Effector memory CD4-positive, alpha-beta T cell (primary cell): ENCODE measurements at places on chromosomes 2 and 18.

DNA sequence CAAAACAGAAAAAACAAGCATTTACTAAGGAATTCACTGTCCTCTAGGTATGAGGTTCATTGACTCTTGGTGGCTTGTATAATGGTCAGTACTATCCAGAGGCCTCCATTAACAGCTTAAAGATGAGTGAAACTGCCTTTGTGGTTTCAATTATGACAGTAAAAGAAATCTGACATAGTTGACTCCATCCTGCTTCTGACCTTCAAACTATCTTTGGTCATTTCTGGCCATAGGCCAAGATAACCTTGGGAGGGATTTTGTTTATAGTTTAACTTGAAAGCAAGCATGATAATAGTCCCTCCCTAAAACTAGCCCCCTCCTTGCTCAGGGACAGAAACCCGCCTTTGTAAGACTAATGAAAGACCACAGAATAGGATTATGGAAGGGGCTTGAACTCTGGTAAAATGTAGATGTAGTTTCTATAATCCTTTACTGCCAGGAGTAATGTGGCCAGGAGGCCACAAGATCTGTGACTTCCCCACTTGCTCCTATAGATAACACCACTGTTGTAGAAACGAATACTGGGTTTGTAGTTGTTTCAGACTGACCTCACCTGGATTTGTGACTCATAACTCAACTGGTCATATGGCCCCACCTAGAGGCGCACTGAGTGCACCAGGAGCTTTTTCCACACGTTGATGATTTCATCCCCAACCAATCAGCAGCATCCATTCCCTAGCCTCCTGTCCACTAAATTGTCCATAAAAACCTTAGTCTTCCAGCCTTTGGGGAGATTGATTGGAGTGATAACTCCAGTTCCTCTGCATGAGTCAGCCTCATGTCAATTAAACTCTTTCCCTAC is 8.6 kb upstream of the PLEKHM3 start:
- DNase-seq, result no peak

DNA sequence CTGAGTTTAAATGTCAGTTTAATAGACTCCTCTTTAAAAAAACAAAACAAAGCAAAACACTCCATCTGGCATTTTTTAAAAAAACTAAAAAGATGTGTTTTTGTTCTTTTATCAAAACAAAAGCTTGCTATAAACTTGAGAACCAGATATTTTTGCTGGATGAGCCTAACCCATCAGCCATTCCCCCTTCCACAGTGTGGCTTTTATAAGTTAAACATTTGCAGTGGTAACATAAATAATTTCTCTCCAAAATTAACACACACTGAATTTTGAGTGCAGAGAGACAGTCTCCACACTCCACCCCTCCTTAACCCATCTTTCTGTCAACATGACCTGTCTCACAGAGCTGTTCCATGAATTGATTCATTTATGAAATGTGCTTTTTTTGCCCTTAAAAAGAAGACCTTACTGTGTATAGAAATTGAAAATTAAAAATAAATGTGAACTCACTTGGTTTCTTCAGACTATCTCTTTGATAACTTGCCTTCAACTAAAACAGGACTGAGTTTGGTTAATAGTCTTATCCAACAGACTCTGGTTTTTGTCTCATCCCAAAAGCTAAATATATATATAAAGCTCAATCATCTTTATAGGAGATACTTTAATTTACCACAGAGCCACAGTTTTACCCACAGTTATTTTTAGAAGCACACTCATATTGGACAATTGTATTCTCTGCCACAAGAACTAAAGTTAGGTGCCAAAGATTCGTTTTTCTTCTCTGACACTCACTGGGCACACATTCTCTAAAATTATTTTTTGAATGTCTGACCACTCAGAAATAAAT is 64.8 kb upstream of the STK39 start:
- no peak for DNase-seq

GRCh38 chr2:136253288-136254004 is 135.5 kb upstream of the CXCR4 start:
- no peak for DNase-seq

- no peak for DNase-seq
These were observed 69.3 kb upstream of the MCFD2 start for GRCh38 chr2:46984642-46985476.

DNA sequence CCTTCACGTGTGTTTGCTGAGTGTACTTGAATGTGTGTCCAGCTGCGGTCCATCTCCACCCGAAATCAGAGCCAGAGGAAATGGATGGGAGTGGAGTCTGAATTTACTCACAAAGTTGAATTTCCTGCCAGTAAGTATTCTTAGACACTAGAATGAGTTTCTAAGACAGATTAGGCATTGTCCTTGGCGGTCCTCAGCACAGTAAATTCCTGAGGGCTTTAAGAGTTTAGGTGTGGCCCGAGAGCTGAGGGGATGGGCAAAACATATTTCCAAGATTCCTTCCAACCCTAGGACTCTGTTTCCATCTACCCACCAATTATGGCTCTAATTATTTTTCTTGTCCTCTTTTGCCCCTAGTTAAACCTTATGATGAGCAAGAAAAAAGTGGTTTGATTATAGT is 90.3 kb upstream of the PHLPP1 start:
- no peak for DNase-seq

DNA sequence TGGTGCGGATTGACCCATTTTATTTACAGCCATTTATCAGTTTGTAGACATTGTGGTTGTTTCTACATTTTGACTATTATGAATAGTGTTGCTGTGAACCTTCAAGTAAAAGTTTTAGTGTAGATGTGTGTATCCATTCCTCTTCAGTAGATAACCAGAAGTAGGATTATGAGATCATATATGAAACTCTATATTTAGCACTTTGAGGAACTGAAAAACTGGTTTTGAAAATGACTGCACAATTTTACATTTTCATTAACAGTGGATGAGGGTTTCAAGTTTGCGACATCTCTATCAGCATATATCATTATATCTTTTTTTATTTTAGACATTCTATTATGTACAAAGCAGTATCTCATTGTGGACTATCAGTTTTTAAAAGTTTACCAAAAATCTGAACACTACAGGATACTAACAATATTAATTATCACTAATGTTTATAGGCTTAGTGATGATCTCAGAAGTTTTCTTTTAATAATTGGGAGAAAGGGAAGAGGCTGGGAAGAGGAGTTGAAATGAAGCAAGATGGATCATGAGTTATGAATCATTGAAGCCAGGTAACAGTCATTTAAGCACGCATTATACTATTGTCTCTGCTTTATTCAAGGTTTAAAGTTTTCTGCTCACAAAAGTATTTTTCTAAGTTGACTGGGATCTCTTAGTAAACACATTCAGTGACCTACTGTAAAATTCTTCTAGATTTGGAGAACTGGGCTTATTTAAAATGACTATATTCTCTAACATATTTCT is 329.0 kb upstream of the LRATD1 start:
- no peak for DNase-seq

DNA sequence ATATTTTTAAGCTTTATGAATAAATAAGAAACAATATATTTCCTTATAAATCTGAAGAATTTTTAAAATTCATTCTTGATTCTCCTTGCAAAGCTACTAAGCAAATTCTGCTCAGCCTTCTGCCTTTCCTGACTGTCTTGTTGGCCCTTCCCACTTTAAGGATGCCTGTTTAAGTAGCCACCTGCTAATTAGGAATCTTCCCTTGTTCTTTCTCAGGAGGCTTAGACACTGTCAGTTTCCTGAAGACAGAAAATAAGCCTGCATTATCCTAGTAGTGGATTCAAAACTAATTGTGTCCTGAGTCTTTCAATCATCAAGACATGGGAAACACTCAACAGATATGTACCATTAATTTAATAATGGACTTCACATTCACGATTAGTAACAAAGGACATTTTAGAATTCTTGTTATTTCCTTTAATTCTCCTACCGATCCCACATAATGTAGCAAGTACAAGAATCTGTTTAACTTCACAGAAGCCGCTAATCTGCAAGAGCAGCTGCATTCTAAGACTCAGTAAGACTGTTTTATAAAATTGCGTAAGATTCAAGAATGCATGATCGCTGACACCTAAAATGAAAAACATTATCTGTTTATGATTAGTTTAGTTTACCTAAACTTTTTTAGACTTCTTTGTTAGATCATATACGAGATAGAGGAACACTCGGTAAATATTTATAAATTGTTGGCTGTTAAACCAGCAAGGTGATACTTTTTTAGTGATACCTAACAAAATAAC is 445.4 kb upstream of the DSEL start:
- no peak for DNase-seq

DNA sequence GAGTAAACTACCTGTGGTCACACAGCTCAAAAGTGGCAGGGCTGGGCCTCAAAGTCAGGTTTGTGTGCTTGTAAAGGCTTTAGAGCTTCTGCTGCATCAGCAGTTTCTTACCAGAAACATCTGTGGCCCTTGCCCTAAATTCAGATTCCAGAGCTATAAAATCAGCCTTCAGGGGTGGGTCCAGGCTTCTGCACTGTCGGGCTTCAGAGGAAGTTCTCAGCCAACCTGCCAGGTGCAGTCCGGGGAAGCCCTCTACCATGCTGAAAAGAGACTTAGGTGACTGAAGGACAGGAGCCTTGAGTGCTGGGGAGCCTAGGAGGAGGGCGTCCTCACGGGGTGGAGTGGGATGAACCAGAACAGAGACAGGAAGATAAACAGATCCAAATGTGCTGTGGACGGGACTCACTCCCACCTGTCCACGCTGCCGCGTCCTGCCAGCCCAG is 69.9 kb upstream of the HS6ST1 start:
- no peak for DNase-seq

DNA sequence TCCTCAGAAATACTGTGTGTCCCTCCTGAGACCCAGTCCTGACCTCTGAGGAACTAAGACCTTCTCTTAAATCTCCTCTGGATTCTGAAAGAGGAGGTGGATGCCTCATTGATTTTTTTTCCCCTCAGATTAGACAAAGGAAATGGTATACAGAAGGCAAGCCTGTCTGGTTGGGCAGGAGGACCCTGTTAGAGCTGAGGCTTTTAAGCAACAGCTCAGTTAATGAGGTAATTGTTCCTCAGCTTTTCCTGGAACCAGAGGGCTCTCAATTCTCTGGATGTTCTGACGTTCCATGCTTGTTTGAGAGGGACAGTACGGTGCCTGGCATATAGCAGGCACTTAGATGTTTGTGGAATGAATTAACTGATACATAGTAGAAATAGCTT is 61.7 kb upstream of the MCFD2 start:
- DNase-seq, result no peak

DNA sequence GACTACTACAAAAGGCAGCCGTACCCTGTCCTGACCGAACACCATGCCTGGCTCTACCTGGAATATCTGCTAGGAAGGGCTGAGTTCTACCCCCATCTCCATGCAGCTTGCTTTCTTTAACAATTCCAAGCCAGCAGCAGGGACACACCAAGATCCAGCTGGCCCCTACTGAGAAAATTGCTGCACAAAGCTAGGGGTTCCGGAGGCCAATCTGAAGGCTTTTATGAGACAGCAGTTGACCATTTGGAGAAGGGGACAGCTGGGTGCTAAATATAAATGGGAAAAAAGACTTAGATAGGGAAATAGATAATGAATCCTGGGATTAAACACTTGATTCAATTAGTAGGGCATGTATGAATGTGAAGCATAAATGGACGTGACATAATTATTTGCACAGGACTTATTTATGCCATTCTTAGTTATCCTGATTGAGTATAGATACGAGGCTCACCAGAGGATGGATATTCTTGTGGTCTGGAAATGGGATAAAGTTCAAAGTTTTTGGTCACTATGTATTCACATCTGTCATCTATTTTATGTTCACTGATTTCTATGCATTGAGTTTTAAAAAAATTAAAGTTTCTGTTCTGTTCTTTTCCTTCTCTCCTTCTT is 204.0 kb downstream of the ZNF521 start:
- DNase-seq, result no peak

- DNase-seq, result no peak
These were observed 159.9 kb downstream of the PDE1A start for GRCh38 chr2:182266909-182267308.

- no peak for DNase-seq
These were observed 119.6 kb downstream of the LCLAT1 start for GRCh38 chr2:30566631-30567030.

- DNase-seq, result no peak
These were observed 28.1 kb downstream of the MAP4K4 start for GRCh38 chr2:101725515-101726192.

DNA sequence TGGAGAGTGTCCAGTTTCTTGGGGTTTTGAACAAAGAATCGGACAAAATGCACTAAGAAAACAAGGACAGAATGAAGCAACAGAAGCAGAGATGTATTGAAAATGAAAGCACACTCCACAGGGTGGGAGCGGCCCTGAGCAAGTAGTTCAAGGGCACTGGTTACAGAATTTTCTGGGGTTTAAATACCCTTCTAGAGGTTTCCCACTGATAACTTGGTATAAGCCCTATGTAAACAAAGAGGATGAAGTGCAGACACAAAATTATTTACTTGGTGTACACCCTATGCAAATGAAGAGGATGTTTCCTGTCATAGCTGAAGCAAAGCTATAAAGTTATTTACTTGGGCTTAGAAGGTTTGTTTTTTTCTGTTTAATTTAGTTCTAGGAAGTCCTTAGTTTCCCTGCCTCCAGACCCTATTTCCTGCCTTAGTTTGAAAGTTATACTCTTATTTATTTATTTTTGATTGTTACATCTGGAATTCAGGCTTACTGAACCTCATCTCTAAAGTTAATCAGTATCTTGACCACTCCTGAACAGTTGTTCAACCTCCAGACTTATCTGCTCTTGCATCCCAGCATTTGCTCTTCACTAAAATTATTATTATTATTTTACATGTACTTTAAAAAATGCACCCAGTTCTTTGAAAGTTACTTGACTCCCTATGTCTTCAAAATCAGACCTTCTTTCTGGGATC is 193.5 kb downstream of the SPP2 start:
- no peak for DNase-seq

DNA sequence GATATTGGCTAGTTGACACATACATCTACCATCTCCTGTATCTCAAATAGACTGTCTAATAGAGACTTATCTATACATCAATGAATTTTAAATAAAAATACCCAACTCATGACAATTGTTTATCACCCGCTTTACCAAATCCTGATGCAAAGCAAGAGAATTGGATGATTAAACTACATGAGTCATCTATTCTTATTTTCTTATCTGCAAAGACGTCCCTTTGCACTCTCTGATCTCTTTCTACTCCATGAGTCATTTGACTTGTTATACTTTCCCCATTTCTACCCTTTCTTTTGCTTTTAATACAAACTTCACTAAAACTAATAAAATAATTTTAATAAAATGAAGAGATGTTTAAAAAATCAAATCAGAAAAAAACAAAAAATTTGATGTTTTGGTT is 261.7 kb upstream of the MAP2 start:
- no peak for DNase-seq

DNA sequence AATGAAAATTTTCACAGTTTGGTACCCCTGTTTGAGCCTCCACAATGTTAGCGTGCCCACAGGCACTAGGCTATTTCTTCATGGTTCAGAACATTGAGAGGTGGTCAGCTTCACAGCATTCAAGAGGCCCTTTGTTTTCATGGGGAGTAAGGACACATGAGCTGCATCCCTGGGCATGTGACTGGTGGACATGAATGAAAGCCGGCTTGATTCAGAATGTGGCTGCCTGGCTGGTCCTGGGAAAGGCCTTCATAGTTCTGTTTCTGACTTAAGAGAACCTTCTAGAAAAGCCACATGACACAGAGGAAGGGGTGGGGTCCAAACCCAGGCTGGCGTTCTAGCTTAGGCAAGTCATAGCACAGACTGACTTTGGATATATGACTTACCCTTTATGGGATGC is 420.6 kb downstream of the CMPK2 start:
- no peak for DNase-seq

GRCh38 chr2:66125951-66126350 is 309.0 kb upstream of the MEIS1 start:
- DNase-seq, result no peak

GRCh38 chr2:225223301-225223700 is 176.2 kb upstream of the NYAP2 start:
- DNase-seq, result no peak

GRCh38 chr2:158781353-158781961 is 13.7 kb upstream of the DAPL1 start:
- DNase-seq, result no peak
